ENCODE measurements at places on chromosomes 11 and 22.
A peak's percentile ranks its signal among the peaks of the same experiment; 100 is the strongest.

DNA sequence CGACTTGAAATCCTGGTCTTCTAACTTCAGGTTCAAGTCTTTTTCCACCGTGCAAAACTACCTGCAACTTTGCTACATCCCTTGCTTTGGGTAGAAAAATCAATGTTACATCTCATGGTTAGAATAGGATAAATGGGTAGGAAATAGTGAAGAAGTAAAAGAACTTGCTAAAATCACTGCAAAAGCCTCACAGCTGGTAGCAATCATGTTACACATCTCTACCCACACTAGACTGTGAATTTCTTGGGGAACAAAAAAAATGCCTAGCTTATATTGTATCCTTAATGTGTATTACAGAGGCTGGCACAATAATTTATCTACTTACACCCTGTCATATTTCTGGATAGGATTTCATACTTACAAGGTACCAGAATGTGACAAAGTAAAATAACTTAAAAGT is 133.8 kb downstream of the FAM181B start:
- DNase-seq = no peak

DNA sequence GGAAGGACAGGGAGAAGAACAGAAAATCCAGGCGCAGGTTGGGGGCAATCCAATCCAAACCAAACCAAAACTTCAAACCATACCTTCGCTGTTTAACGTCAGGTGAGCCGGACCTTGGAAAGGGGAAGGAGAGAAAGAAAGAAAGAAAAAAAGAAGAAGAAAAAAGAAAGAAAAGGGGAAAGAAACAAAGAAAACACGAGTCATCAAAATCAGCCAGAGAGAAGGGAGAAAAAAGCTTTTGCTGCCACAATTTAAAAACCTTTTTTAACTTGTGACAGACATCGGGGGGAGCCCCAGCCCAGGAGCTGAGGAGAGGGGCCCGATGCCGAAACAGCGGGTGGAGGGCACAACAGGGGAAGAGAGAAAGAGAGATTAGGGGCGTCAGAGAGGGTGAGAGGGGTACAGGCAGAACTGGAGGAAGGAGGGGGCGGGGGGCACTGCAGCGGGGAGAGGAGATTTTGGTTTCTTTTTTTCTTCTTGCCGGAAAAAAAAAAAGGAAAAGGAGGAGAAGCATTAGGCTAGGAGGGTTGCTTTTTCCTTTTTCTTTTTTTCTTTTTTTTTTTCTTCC is 30.1 kb downstream of the NRXN2 start:
- DNase-seq = no peak

GRCh38 chr22:47057916-47058585 is 295.6 kb downstream of the TBC1D22A start:
- DNase-seq = no peak

DNA sequence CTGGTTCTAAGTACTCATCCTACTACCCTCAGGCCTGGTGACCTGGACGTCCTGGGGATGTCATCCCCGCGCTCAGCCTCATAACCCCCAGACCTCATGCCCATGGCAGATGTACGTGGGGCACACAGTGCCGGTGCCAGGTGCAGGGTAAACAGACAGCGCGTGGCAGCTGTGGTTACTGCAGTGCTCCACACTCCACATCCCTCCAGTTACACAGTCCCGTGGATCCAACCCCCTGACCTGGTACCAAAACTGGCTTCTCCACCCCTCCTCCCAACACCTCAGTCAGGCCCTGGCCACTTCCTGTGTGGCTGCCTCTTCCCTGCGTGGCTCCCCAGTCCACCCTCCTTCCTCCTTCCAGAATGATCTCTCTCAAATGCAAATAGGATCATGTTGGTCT is 95.2 kb downstream of the DSCAML1 start:
- no peak for DNase-seq

GRCh38 chr11:68089679-68090078 is 31.5 kb downstream of the CHKA start:
- DNase-seq = no peak

GRCh38 chr11:124950601-124951330 is 3.2 kb upstream of the CCDC15 start:
- DNase-seq = no peak

DNA sequence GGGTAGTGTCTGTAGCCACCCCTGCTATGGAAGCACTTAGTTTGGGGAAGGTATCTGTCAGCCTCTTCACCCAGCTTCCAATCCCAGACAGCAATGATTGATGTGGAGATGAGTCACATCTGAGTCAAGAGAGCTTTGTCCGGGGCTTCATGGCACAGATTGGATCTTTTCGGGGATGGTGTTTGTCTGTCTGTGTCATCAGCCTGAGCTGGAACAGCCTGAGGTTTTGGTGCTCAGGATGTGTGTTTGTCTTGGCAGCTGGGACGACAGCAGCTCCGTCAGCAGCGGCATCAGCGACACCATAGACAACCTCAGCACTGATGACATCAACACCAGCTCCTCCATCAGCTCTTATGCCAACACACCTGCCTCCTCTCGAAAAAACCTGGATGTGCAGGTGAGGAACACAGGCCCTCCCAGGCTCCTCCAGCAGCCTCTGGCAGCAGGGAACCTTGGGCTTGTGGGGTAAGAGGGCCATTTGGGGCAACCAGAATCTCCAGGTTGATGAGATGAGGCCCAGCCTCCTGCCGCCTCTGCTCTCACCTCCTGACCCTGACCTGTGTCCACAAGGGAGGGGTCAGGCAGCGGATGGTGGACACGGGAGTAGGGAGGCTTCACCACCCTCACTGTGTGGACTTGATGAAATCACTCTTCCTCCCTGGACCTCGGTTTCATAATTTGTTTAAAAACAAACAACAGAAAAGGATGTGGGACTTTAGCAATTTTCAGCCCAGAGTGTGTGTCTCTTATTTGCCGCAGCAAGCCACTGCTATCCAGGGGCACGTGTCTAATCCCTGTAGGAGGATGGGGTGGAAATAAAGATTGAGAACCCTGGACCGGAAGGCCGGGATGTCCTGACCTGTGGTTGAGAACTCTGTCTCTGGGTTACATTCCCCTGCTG is 124.3 kb downstream of the DBX1 start:
- DNase-seq = peak; percentile 77

- no peak for DNase-seq
Measured at GRCh38 chr11:110098645-110099044, 5.5 kb downstream of the ZC3H12C start.

- DNase-seq = no peak
Measured at GRCh38 chr22:42926104-42926503, 69.0 kb upstream of the ARFGAP3 start.

DNA sequence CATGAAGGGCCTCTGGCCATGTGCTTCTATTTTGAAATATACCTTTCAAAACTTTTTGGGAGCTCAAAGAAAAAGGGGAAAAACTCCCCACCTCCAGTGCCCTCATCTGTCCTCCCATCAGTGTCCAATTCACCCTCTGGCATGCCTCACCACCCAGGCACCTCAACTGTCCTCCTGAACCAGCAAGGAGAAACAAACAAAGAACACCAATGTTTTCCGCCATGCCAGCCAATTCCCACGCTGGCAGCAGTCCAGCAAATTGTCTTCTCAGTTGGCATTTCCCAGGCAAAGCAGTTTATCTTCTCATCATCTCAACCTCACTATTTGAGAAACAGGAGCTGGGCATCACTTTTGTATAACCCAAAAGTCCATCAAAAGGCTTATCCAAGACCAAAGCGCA is 496.9 kb downstream of the SOX6 start:
- DNase-seq = peak; percentile 21

DNA sequence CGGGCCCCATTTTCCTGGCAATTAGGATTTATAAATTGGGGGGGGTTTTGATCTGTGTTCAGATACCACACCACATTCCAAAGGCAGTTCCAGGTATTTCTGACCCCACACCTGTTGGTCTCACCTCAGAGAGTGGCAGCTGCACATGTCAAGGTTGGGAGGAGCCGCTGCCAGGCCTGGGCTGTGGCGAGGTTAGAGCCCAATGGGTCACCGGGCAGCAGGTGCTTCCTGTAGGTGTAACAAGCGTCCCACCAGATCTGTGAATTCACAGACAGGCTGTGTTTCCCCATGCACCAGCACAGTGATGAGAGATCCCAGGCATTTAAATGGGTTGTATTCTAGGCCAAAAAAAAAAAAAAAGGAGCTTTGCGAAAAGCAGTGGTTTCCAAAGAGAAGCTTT is 58.6 kb downstream of the CABIN1 start:
- no peak for DNase-seq

DNA sequence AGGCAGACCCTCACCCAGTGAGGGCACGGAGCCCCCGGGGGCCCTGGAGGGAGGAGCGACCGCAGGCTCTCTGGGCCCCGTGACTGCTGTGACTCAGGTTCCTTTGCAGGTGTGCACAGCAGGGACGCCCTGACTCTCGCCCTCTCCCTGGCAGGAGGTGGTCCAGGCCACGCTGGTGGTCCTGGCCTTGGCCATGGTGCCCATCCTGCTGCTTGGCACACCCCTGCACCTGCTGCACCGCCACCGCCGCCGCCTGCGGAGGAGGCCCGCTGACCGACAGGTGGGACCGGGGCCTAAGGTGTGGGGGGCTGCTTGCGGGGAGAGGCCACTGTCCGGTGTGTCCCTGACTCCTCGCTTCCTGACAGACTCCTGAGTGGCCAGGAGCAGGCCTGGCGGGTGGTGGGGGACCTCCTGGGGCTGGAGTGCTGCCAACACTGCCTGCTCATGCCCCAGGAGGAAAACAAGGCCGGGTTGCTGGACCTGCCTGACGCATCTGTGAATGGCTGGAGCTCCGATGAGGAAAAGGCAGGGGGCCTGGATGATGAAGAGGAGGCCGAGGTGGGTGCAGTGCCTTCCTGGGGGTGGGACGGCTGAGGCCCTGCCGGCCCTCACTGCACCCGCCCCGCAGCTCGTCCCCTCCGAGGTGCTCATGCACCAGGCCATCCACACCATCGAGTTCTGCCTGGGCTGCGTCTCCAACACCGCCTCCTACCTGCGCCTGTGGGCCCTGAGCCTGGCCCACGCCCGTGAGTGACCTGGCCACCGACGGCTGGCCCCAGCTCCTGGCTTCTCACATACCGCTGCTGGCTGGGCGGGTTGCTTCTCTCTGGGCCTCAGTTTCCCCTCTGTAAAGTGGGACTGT is 10.9 kb downstream of the TCIRG1 start:
- DNase-seq = no peak

DNA sequence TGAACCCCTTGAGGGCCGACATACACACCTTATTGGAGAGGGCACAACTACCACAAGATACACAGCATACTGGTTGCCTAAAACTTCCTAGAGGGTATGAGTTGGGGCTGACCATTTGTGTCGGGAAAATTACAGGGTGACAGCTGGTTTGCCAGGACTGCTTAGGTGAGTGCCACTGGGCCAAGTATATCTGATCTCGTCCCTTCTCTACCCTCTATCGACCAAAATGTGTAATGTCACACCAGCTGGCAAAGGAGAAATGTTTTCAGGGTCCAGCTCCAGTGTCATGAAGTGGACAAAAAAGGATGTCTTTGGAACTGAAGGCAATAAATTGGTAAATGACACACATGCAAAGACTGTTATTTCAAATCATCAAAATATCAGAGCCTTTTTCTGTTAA is 126.1 kb downstream of the PGR start:
- no peak for DNase-seq

GRCh38 chr11:130042093-130042591 is 27.6 kb upstream of the APLP2 start:
- DNase-seq = peak; percentile 33

- no peak for DNase-seq
Measured at GRCh38 chr11:111166598-111166997, 78.9 kb upstream of the POU2AF2 start.

Data from NCI-H345 (cell line).